Esophagus mucosa (tissue), 1 donor: ENCODE measurements at places on chromosomes 1 and 21. TPM values are rescaled to one million over a fixed set of nuclear protein-coding genes. Genes with fewer than 3 reads are reported as not detected.

DNA sequence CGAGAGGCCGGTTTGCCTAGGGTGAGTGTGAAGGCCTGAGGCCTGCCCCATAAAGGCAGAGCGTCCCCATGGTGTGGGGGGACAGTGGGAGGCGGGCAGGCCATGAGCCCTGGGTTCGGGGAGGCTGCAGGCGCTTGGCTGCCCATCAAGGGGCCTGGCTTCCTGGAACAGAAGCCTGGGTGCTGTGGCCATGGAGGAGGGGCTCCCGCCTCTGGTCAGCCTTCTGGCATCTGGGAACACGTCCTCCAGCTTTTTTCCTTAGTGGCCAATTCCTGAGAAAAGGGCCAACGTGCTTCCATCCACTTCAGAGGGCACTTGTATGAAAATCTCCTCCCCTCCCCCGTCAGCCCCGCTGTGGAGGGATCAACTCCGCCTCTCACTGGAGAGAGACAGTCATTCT, 58.7 kb downstream of the PRDM16 start:
- no peak for ATAC-seq

GRCh38 chr1:185568155-185569123, 165.8 kb upstream of the HMCN1 start:
- ATAC-seq = no peak

DNAH14 gene
- total RNA-seq = 5.9 TPM

DNA sequence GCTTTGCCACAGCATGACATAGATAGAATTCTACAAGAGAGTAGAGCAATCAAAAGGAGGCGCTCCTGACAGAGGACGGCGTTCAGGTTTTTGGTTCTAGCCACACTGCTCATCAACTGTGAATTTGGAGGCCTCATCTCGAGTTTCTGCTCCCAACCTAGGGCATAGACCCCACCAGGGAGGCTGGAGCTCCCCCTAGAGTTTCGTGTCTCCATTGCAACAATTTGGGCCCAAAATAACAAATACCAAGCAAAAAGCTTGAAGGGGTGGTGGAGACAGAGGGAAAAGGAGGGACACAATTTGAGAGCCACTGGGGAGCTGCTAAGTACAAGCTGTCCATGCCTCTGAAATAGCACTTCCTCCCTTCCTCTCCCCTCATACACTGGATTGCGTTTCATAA, 297.0 kb downstream of the GPATCH2 start:
- ATAC-seq = no peak

AMY2B gene
- 2.9 TPM for total RNA-seq

AJAP1 gene
- 0.44 TPM for total RNA-seq
